ENCODE measurements at places on chromosomes 2 and 18.
A peak's percentile ranks its signal among the peaks of the same experiment; 100 is the strongest.

DNA sequence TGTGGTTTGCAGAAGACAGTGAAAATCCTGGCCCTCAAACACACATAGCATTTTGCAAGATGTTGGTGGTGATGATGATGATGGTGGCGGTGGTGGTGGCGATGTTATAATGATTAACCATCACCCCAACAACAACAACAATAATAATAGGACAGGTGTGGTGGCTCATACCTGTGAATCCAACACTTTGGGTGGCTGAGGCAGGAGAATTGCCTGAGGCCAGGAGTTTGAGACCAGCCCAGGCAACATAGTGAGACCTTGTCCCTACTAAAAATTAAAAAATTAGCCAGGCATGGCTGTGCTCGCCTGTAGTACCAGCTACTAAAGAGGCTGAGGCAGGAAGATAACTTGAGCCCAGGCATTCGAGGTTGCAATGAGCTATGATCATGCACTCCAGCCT, 3.8 kb downstream of the VIT start:
- no peak for DNase-seq

DNA sequence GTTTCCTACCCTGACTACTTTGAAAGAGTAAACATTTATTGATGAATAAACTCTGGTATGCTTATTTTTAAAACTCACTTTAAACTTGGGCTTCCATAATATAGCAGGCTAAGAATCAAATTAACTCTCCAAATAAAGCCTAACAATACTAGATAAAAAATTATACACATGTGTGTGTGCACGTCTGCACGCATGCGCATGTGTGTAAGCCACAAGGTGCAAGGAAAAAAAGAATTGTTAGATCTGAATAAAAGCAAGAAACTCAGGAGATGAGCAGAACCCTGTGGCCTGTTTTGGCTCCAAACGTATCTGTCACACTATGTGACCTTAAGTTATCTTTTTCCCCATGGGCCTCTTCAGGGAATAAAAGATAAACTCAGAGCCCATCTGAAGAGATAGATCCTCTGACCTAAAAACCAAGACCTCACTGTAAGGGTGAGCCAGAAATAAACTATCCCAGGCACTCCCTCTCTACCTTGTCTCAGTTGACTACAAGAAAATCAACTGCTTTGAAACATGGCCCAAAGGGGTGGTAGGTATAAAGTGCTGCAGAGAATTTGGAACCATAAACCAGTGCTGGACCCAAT, 6.3 kb downstream of the HDHD2 start:
- no peak for DNase-seq

GRCh38 chr2:158270536-158270935, 168.9 kb downstream of the UPP2 start:
- no peak for DNase-seq

DNA sequence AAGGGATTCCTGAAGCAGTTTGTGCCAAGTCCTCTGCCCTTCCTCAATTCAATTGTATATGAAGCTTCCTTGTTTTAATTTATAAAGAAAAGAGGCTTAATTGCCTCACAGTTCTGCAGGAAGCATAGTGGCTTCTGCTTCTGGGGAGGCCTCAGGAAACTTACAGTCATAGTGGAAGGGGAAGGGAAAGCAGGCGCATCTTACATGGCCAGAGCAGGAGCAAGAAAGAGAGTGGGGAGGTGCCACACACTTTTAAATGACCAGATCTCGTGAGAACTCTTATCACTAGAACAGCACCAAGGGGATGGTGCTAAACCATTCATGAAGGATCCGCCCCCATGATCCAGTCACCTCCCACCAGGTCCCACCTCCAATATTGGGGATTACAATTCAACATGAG, 114.2 kb downstream of the SGPP2 start:
- no peak for DNase-seq

- DNase-seq: no peak
Observed at GRCh38 chr2:231167745-231168459, 30.5 kb upstream of the ARMC9 start.

DNA sequence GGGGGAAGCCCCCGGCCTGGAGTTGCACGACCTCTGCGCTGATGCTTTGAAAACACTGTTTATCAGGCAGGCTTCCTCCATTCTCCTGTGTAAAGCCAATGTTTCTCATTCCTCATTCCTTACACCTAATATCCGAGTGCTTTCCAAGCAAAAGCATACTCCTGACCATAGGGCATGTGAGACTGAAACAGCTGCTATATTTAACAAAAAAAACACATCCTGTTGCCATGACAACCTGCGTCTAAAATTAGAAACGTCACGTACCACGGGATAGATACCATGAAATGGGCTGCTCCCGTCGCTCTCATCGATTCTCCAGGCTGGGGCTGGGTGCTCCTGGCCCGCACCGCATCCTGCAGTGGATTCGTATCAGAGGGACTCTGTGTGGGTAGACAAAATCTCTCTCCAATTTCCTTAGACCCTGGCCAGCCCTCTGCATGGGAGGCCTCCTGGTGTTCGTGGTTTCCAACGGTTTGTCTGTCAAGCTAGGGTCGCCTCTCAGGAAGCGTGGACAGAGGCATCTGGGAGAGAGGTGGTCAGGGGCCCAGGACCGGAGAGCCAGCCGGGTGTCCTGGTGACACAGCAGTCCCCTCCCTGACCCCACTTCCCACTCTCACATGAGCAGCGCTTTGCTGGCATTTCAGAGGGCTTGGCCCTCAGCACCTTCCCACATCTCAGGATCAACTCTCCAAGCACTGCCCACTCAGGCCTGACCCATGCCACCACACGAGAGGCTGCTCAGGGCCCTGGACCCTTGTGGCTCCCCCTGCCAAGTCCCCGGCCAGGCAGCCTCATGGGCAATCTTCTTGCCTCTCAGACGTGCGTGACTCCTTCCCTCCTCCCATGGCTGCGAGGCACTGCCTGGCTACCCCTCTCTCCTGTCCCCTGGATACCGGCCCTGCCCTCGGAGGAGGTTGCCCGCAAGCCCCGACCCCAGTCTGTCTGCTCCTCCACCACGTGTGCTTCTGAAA, 268.1 kb downstream of the NDUFA10 start:
- no peak for DNase-seq

DNA sequence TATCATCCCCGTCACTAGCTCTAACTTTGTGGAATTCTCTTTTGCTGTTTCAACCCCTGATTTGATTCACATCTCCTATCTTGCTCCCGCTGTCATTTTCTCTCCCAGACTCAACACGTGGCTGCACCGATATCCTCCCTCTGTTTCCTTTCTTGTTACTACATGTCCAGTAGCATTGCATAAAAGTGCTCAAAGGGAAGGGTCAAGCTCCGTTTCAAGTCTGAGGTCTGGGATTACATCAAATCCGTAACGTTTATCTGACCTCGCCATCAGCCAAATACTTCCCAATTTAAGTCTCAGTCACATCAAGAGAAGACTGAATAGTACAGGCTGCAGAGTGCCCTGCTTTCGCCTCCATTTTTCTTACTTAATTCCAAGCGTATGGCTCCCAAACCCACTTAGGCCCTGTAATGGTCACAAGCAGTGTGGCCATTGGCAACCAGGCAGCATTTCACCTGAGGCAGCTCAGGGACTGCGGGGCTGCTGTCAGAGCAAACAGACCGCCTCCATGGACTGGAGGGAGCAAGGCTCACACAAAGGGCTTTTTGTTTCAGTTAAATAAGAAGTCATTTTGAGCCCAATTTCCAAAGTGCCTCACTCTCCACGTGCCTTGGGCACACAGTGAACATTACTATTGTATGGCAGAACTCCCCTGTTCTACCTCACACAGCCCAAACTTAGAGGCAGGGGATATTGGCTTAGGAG, 217.8 kb downstream of the BCL11A start:
- no peak for DNase-seq

GRCh38 chr2:234025891-234026401, 24.6 kb upstream of the SPP2 start:
- DNase-seq: no peak

DNA sequence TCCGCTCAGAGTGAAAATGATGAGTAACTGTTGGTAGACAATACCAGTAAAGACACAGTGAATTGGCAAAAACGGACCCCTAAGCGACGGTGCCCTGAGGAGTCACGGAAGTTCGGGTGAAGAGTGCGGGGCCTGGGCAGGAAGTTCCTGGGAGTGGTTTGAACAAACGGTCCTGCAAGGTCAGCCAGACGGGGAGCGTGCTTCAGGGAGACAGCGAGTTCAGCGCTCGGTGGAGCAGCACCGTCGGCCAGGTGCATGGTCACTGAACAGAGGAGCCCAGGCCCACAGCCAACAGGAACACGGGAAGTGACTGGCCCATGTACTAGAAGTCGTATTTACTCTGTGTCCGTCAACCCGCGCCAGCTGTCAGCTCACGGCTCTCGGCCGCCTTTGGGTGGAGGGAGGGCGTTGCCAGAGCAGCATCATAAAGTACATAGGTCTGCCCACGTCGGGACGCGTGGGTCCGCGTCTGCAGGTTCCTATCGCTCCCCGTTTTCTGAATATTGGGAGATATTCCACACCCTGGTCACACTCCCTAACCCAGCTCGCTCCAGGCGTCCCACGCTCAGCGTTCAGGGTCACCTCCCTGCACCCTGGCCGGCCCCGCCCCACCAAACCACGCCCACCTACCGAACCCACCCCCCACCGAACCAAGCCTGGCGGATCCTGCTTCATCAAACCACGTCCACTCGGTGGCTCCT, 75.6 kb upstream of the UXS1 start:
- peak; percentile 20 for DNase-seq

DNA sequence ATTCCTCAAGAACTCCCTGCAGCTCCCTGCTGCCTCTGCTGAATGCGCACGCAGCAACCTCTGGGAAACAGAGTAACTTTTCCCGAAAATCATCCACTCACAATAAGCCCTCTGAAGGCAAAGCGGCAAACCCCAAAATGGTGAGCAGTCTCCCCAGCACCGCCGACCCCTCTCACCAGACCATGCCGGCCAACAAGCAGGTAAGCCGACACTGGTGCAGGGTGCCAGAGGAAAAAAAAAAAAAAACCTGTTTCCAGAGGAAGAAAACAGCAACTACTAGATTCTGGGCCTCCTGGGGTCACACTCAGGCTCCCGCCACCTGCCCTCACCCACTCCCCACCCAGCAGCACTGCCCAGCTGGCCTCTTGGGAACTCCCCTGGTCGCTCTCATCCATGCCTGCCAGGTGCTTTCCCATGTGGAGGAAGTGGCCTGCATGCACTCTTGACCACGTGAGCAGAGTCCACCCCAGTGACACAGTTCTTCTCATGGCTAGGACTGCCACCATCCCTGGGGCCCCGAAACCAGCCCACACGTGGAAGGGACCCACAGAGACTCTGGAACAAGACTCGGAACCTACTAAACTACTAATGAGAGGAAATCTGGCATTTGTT, 36.9 kb downstream of the KCTD18 start:
- no peak for DNase-seq

GRCh38 chr2:217515615-217516309, 487.0 kb downstream of the TNS1 start:
- no peak for DNase-seq

DNA sequence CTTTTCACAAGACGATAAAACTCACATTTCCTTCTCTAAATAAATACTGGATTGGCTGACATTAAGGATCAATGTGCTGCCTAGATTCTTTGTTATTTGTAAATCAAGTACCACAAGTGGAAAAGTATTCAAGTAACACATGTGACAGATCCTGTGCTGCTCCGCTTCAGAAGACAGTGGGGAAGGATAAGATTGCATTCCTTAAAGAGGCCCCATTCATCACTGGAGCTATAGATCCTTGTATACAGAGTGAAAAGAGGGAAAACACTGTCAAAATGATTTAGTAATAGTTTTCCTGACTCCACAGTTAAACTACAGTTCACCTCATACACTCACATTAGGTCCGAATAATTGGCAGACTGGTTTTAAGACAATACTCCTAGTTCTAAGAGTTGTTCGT, 108.0 kb upstream of the CSRNP3 start:
- no peak for DNase-seq

GRCh38 chr2:127563458-127564428, 28.3 kb downstream of the MYO7B start:
- DNase-seq: no peak

DNA sequence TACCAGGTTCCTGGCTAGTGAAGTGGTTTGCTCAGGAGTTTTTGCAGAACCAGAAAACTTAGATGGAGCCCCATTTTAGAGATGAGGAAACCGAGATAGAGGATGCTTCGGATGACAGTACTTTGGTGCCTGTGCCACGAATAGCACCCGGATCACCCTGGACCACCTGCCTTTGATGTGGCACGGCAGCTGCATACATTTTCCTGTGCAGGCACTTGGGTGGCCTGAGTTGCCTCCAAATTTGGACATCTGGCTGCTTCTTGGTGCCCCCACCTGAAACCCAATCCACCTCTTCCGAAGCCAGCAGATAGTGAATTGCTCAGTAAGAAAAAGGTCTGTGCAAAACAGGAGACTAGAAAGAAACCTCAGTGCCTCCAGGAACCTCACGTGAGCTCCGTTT, 140.6 kb upstream of the ID2 start:
- DNase-seq: no peak

DNA sequence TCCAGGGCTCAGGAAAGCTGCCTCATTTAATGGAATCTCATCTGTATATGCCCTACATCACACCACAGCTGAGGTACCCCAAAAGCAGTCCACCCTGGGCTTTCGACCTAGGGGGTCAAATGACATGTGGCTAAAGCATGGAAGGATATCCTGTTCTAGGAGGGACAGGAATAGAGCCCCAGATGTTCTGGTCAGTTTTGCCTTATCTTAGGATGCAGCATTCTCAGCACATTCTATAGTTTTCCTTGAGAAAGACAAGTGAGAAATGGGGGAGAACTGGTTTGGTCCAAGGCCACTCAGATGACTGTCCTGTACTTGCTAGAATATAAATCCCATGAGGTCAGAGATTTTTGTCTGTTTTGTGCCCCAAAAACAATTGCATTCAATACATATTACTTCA, 688.0 kb upstream of the ZEB2 start:
- no peak for DNase-seq

DNA sequence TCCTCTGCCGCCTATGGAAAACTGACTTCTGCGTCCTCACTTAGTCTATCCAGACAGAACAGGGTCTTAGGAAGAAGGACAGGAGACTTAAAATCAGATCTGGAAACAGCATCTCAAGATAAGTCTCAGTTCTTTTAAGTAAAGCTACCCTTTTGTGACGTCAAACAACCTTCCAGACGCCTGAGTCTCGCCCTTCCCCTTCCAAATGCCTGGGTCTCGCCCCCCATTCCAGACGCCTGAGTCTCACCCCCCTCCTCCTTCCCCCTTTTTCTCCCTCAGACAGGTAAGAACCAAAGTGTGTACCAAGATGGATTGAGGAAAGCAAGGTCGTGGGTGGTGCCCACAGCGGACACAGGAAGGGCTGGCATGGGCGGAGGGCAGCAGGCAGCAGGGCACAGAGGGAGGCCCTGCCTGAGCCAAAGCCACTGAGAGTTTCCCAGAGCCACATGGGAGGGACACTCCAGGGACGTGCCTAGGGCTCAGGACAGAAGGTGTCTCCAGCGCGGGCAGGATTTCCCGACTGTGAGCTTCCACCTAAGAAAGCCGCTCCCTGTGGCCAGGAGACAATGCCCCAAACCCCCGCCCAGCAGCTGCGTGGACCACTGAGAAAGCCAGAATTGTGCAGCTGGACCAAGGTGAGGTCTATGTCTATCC, 51.3 kb downstream of the ANKMY1 start:
- DNase-seq: no peak

GRCh38 chr18:31633392-31634330, 42.0 kb downstream of the TTR start:
- no peak for DNase-seq

Data from CD4-positive, alpha-beta T cell treated with Interleukin-12 subunit alpha and Interleukin-12 subunit beta, for 1 hour (primary cell).